ENCODE measurements at places on chromosomes 16 and 17.

- no peak for DNase-seq
Observed at GRCh38 chr16:11480634-11481033, 106.1 kb downstream of the LITAF start.

DNA sequence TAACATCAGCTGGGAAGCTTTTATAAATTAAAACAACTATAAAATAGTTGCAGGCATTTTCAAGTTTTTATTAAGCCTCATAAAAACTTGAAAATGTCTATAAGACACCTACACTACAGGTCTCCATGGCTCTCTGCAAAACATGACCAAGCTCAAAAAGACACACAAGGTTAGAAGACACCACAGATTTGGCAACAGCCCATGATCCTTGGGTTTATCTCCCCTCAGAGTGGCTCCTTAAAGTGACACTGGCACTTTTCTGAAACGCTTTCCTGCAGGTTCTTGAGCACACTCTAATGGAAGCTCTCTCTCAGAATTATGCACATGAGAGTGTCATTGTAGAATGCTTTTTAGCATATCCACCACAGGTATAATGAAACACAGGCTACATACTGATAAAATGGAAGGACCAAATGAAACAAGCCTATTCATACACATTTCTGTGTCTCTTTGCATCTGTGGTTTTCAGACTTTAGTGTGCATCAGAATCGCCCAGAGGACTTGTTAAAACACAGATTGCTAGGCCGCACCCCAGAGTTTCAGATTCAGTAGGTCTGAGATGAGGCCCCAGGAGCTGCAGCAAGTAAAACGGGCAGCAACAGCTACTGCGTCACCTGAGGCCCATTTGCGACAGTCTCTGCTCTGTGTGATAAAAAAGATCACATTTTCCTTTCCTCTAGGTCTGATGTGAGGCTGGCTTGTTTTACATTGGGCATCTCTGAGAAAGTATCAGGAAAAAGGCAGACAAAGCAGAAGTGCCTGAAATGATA lies 75.0 kb upstream of the WSB1 start:
- no peak for DNase-seq

- DNase-seq = no peak
Observed at GRCh38 chr16:80260906-80261311, 279.9 kb upstream of the DYNLRB2 start.

DNA sequence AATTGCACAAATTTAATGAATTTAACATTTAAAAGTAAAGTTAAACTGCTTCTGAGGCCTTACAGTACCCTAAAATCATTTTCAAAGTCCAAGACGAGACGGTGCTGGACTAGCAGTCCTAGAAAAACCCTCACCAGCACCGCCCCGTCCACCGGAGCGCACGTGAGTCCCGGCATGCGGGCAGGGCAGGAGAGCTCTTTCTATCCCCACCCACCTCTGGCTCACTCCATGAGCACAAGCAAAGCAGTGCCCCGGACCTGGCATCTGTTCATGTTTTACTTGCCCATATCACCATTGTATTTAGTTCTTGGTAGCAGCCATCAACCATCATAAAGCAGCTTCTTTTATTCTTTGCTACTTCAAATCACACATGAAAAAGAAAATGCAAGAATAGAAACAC lies 41.7 kb downstream of the ANKRD11 start:
- peak; percentile 37 for DNase-seq

DNA sequence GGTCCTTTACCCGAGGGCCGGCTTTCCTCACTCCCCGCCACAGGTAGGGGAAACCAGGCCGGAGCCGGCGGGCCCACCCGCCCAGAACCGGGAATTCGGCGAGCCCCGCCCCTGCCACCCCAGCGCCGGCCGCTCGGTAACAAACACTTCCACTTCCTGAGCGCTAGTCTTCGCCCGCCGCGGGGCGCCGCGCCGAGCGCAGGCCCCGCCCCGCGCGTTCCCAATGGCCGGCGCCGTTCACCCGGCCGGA lies 224 bp upstream of the NHERF1 start:
- no peak for DNase-seq

- DNase-seq = no peak
Observed at GRCh38 chr16:1078579-1079021, 6.1 kb downstream of the SSTR5 start.

DNA sequence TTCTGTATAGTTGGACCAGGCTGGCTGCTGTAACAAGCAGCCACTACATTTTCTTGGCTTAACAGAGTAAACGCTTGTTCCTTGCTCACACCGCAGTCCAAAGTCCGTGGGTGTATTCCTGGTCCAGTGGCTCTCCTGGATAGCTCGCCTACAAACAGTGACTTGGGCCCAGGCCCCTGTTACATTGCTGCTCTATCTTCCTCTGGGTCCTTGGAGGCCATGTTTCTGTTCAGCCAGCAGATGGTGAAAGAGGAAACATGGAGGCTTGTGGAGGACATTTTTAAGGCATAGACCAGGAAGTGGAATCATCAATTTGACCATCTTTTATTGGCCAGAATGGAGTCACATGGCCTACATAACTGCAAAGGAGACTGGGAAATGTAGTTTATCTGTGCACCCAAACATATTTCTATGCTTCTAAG lies 55.1 kb downstream of the ATP2C2 start:
- no peak for DNase-seq

DNA sequence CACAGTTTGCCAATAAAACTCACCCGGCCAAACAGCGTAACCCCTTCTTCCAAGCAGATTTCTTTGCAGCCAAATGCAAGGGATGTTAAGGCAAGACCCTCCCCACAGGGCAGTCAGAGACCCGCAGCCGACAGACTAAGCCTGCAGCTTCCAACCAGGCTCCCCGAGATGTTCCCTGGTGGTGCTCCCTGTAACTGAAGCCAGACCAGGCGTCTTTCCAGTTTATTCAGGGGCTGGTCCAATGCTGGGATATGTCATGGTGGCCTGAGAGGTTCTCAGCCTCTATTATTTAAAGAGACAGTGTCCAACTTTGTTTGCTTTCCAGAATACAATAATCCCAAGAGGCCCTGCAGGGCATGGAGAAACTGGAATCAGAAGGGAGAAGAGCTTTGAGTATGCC lies at the start of gene PMP22:
PMP22 (minus strand) TSS at position 196 of the 400 bp plus-strand sequence. CDS start 4,599 bp downstream, outside the sequence.
- no peak for DNase-seq

DNA sequence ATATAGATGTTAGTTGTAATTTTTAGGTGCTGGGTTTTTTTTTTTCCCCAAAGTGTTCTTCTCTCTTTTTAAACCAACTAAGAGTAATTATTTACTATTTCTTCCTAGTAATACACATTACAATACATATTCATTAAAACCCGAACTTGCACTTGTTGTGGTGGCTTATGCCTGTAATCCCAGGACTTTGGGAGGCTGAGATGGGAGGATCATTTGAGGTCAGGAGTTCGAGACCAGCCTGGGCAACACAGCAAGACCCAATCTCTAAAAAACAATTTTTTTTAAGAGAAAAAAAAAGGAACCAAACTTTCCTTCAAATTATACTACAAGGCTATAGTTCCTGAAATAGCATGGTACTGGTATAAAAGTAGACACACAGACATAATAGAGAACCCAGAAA lies 3.8 kb downstream of the EFCAB5 start:
- no peak for DNase-seq

- DNase-seq = peak; percentile 43
Observed at GRCh38 chr16:49575346-49576172, 202.0 kb downstream of the C16orf78 start.

DNA sequence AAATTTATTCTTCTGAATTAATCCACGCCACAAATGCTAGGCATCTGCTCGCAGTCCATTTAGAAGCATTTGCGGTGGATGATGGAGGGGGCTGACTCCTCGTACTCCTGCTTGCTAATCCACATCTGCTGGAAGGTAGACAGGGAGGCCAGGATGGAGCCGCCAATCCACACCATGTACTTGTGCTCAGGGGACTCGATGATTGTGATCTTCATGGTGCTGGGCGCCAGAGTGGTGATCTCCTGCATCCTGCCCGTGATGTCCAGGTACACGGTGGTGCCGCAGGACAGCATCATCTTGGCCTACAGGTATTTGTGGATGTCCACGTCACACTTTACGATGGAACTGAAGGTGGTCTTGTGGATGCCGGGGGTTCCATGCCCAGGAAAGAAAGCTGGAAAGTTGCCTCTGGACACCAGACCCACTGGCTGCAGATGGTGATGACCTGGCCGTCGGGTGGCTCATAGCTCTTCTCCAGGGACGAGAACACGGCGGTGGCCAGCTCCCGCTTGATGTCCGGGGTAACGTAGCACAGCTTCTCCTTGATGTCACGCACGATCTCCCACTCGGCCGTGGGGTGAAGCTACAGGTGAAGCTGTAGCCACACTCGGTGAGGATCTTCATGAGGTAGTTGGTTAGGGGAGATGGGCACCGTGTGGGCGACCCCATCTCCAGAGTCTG lies 7.5 kb upstream of the HEATR3 start:
- no peak for DNase-seq
